Dermis microvascular lymphatic vessel endothelial cell (primary cell): ENCODE measurements at places on chromosomes 7 and 10. TPM values are rescaled to one million over a fixed set of nuclear protein-coding genes. Genes with fewer than 3 reads are reported as not detected.

GRCh38 chr10:49560526-49560925 lies 21.6 kb upstream of the ERCC6 start:
- DNase-seq = no peak

DNA sequence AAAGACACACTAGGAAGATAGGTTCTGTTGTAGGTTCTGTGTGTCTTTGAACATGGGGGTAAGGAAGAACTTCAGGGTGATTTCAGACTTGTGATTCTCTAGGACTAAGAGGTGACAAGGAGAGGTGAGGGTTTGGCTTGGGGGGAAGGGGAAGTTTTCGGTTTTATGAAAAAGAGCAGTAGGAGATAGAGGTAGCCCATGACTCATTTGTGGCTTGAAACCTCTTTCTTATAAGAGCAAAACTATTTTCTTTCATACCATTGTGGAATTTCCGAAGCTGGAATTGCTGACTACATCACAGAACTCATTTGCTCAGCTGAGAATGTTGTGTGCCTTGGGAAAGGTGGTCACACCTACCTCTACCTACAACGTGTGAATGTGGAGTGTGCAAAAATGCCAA lies 39.6 kb upstream of the IKZF1 start:
- DNase-seq = no peak

DNA sequence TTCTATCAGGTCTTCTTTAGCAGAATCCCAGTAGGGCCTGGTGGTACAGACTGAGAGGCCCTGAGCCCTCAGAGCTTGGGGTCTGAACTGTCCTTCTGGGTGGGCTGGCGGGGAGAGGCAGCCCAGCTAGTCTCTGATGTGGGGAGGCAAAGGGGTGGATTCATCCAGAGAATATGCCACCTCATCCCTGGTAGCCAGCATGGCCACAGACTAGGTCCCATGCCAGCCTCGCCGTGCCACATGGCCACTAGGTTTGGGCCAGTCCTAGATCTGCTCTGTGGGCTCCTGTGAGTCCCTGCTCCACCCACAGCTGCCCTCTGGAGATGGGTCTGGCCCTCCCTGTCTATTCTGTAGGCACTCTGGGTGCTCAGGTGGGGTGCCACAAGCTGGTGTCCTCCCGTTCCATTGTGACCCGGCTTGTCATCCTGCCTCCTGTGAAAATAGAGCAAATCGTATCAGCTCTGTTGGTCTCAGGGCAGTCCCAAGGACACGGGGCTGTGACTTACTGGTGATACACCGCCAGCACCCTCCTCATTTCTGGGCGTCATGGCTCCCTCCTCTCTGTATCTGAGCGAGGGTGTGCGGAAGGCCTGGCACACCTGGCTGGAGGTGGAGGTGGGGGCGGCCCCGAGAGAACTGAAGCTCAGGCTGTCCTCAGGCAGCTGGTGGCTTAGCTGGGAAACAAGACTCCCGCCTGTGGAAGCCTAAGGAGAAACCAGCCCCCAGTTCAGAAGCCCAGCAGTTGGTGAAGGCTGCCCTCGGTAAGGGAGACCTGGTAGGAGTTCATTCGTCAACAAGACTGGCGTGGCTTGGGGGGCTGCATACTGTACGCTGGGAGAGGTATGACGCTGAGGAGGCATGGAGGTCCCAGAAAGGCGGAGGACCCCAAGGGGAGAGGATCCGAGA lies 33.3 kb downstream of the UNC5B start:
- DNase-seq = no peak

GRCh38 chr7:128530855-128531104 lies 54.2 kb downstream of the METTL2B start:
- no peak for DNase-seq

Gene TFAM
- total RNA-seq = 25.8 and 37.4 TPM in 2 replicates

GRCh38 chr10:116765648-116766081 lies 23.3 kb upstream of the HSPA12A start:
- no peak for DNase-seq

GRCh38 chr7:117096942-117097341 lies 143.6 kb downstream of the ST7 start:
- no peak for DNase-seq

- DNase-seq = peak; percentile 27
Observed at GRCh38 chr7:16754856-16755317, 1.3 kb downstream of the TSPAN13 start.

- DNase-seq = no peak
Observed at GRCh38 chr7:80707318-80707717, 68.9 kb downstream of the CD36 start.

DNA sequence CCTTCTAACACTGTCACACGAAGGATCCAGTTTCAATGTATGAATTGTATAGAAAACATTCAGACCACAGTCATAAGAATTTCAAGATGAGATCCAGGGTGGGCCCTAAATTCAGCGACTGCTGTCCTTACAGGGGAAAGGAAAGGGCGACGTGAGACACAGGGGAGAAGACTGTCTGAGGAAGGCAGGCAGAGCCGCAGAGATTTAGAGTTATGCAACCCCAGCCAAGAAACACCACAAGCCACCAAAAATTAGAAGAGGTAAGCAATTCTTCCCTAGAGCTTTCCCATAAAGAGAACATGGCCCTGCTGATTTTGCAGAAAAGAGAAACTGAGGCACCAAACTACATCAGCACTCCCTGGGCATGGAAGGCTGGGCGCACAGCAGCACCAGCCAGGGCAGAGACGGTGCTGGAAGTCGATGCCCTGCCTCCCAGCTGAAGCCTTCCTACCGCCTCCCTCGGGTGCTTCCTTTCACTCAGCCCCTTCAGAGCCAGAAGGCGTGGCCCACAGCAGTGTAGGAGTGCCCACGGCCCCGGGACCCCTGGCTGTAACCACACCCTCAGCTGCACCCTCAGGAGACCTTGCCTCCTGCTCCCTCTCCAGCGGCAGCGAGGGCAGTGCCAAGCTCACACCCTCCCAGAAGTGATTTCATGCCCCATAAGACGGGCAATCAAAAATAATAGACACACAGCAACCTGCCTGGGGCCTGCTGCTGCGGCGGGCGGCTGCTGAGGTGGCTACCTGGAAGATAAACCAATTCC lies 81.0 kb upstream of the LRRC4 start:
- DNase-seq = no peak

- no peak for DNase-seq
Observed at GRCh38 chr10:34341473-34341872, 473.6 kb downstream of the PARD3 start.

DNA sequence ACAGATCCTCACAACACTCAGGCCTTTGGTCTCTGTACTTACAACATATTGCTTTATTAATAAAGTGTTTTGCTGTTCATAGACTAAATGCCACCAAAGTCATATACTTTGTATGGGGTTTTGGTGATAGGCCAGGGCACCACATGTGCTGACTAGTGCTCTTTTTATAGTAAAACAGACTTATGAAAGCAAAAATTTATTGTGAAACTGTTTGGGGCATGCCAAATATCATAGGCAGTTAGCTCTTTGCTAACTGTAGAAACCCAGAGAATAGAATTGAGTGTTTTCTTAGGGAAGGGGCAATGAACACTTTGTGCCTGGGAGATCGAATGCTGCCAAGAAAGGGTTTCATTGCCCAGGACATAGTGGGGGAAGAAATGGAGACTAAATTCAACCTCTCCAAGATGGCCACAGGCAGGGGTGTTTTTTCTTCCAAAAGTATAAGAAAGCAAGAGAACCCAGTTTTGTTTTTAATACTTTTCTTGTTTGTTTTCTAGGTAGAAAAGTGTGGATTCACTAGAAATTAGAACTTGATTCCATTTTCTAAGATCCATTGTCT lies 142.7 kb downstream of the TRIL start:
- DNase-seq = no peak

Gene HKDC1
- total RNA-seq = 0.13 TPM in 1 of 2 replicates, not detected in the other
